Neural progenitor cell (in vitro differentiated cells): ENCODE measurements at places on chromosomes 4 and X.

- peak; percentile 95 for DNase-seq
Observed at GRCh38 chr4:139454111-139455045, at the start of gene RAB33B. RAB33B (plus strand) TSS chr4:139454121; CDS start chr4:139454196, 75 bp downstream.

DNA sequence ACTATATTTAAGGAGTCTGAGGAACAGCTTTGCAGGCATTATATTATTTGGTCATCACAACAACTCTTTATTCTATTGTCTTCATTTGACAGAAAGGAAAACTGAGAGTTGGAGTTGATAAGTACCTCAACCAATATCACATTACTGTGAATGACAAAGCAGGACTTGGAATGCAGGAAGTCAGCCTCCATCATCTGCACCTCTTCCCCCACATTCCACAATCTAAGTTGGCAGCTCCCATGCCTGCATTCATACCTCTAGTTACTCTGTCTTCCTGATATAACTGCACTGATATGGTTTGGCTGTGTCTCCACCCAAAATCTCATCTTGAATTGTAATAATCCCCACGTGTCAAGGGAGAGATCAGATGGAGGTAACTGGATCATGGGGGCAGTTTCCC is 356.7 kb downstream of the GALNTL6 start:
- no peak for DNase-seq

GRCh38 chr4:56874166-56874565 is 33.5 kb upstream of the REST start:
- DNase-seq: peak; percentile 39

- DNase-seq: no peak
Observed at GRCh38 chr4:75696071-75696470, 22.9 kb upstream of the G3BP2 start.

- no peak for DNase-seq
Observed at GRCh38 chr4:108854786-108855185, 91.9 kb upstream of the ETNPPL start.

GRCh38 chr4:88275516-88275915 is 8.8 kb downstream of the PPM1K start:
- DNase-seq: no peak
